Stimulated activated CD4-positive, alpha-beta T cell treated with anti-CD3 and anti-CD28 coated beads, Interleukin-12 subunit alpha, Interleukin-12 subunit beta, amount 100 ng/mL, for 4 hours (primary cell): ENCODE measurements at places on chromosomes 12 and 14.

- DNase-seq: no peak
Measured at GRCh38 chr12:10705655-10706054, 17.5 kb downstream of the YBX3 start.

- DNase-seq: no peak
Measured at GRCh38 chr14:50605766-50606165, 45.8 kb downstream of the ATL1 start.

- DNase-seq: no peak
Measured at GRCh38 chr12:76810671-76811419, 46.9 kb downstream of the ZDHHC17 start.

GRCh38 chr14:101029668-101030290 lies 126.3 kb upstream of the RTL1 start:
- DNase-seq: no peak

DNA sequence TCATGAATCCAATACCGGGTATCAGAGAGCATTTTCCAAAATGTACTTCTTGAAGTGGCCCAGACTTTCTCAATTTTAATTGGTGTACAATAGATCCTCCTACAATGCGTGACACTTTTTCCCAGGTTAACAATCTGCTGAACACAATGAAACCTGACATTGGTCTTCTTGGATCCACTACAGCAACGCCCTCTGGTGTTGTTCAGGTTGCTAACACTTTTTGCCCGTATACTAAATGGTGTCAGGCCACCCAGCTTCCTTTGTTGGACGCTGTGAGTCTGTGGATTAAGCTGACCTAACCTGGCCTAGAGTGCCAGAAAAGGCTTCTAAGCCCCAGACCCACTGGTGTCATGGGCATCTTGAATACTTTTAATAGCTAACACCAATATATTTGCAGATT lies 89.2 kb downstream of the KCNK10 start:
- no peak for DNase-seq

DNA sequence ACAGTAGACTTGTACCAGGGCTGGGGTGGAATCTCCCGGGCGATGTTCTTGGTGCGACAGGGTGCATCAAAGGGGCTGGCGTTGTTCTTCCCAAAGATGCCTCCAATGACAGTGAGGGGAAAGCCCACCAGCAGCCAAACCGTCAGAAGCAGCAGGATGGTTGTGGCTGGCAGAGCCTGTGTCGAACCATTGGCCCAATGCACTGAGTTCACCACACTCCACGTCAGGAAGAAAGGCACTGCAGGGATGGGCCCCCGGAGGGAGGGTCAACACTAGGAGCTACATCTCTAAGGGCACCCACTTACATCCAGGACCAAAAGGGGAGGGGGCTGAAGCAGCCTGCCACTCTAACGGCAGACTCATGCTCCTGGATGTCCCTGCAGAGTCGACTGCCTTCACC lies 1.8 kb upstream of the IPO4 start:
- DNase-seq: no peak

- DNase-seq: no peak
Measured at GRCh38 chr14:80844872-80845271, 96.7 kb downstream of the CEP128 start.

GRCh38 chr14:68932231-68932630 lies 46.9 kb downstream of the ACTN1 start:
- DNase-seq: no peak

DNA sequence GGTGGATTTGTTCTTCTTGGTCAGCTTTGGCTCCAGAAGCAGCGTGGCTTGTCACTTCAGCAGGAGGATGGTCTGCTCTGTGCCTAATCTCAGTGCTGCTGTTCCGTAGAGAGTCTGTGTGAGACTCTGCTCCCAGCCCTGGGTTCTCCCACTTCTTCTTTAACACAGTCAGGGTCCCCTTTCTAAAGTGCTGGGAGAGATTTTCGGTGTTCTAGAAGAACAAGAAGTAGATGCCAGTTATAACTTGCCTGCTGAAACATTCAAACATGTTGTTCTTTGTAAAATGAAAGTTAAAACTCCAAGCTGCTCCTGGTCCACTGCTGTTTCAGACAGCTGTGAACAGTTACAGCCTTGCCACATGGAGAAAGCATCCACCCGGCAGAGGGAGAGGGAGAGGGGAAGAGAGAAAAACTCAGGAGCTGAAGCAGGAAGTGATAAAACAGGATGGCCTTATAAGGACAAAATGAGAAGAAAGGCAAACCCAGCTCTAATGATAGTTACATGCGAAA lies 55.2 kb upstream of the CERS5 start:
- no peak for DNase-seq

DNA sequence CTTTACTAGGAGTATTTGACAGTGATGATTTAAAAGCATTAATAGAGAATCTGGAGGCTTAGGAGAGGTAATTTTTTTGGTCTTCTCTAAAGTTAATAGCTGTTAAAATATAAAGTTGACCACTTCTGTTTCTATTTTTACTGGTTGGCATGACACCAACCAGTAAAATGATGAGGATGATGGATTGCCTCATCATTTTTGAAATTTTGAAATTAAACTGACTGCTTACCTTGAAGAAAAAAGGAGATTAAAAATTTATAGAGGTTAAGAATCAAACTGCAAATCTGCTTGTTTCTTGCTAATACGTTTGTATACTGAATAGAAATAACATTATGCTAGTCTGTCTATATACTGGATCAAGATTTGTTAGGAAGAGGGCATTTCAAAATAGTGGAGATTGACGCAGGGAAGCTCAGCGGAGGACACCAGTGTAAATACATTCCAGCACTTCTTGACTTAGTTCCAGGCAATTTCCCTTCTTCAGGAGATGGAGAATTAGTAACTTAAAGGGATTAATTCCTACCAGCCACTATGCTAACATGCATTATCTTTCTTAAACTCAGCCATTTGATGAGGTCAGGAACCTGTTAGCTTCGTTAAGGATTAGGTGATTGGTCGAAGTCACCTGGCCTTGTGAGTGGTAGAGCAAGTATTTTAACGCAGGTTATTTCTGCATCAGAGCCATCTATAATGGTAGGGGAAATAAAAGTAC lies 3.6 kb downstream of the EID3 start:
- DNase-seq: no peak

- no peak for DNase-seq
Measured at GRCh38 chr12:112523856-112524255, 105.1 kb downstream of the PTPN11 start.

GRCh38 chr14:99505089-99505488 lies 23.9 kb downstream of the CCNK start:
- DNase-seq: no peak

DNA sequence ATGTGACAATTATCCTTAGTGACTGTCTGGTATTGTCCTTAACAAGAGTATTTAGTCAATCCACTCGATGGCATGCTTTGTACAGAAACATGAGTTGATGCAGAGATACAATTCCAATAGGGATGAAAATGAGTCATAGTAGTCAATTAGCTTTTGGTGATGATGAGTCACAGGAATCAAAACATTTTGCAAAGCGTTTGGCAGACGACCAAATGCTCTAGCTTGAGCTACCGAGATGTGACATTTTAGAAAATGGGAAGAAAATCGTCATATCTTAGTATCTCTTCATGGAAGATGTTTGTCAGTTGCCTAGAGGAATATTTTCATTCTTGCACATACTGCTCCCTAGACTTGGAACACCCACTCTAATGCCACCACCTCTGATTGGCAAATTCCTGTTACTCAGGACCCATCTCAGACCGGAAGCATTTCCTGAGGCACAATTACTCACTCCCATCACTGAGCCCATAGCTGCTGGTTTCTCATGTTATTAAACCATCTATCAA lies 95.0 kb downstream of the LMNTD1 start:
- DNase-seq: no peak

GRCh38 chr12:72230589-72230988 lies 41.6 kb upstream of the TRHDE start:
- DNase-seq: no peak

- no peak for DNase-seq
Measured at GRCh38 chr14:56268039-56268438, 149.8 kb downstream of the PELI2 start.

DNA sequence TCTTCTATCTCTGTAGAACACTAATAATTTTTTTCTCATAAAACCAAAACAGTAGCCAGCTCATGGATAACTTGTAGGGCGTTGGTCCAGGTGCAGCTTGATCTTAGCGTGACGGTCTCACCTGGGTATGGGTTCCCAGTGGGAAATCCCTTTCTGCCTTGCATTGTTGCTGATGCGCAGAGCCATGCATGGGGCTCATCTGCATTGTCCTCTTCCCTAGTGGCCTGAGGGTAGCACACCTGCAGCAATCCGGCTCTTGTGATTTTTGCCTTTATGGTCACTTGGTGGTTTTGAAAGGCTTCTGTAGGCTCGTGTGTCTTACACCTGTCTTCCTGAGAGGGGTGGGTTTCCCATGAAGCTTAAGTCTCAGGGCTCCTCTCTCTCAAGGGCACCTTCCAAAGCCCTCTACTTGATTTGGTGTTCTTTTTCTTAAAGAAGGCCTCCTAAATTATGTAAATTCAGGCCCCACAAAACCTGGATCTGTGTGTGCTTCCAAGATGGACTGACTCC lies 130.6 kb downstream of the PRKCH start:
- no peak for DNase-seq

DNA sequence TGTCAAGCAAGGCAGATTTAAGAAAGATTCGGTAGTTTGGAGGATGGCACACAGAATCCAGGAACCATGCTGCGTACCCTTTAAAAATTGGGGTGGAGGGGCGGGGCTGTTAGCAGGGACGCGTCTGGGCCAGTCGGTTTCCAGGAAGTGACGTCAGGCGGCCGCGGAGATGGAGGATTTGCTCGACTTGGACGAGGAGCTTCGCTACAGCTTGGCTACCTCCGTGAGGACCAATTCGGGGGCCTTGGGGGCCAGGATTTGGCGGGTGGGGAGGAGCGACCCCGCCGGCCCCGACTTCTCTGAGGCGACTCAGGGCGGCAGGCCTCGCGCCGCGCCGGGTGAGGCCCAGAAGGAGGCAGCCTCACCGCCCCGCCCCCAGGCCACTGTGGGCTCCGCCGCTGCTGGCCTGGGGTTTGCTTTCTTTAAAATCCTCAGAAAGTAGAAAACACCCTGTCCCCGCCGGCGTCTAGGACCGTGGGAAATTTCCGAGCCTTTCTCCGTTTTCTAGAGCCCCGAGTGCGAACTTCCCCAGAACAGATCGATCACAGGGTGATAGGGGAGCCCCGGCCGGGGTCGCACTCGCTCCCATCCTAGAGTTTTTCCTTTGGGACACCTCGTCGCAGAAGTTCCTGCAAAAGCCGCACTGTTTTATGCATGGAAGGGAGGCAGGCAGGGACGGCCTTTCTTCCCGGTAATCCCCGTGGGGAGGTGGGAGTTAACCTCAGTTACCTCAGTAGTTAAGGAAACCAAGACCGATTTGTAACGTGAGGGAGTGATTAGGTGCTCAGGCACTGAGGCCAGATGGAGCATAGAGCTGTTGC lies at the start of gene IFT43:
Gene IFT43, plus strand, starts transcription at position 146 of the 821 bp plus-strand sequence. Its CDS starts 24 bp downstream, at position 170.
- peak; percentile 88 for DNase-seq

DNA sequence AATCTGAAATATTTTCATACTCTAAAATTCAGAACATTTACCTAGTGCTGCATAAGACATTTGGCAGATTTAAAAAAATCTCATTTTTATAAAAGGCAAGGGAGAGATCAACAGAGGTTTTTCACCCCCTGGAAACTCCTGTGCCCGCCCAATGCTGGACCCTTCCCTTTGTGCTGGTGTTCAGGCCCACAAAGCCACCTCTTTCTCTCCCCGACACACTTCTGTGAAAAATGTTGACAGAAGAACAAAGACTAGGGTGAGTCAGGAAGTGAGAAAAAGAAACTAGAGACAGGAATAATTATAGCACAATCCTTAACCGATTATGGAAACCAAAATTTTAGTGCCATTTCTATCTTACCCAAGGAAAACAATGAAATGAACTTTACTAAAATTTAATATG lies 197.7 kb upstream of the STXBP6 start:
- DNase-seq: no peak
